ENCODE measurements at places on chromosomes 1 and 21.
A peak's percentile ranks its signal among the peaks of the same experiment; 100 is the strongest.

- H3K27me3 ChIP-seq, result no peaks in the 10 kb centered on the region
- no peak overlapping the region for H3K27ac ChIP-seq
- no peak overlapping the region for H3K4me3 ChIP-seq
Measured at GRCh38 chr1:221246067-221246466, 366.8 kb downstream of the HLX start.

DNA sequence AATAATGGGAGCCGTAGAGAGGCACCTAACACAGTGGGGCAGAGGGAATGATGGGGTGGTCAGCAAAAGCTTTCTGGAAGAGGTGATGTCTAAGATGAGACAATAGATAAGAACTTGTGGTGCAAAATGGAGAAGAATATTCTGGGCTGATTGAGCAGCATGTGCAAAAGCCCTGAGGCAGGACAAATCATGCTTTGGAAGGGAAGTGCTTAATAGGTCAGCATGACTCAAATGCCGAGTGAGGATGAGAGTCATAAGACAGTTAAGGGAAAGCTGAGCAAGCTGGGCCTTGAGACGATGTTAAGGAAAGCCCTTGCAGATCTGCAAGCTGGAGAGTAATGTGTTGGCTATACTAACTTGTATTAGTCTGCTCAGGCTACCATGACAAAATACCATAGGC, 37.3 kb upstream of the ASB17 start:
- no peak for DNase-seq
- no peak overlapping the region for H3K27ac ChIP-seq
- H3K27me3 ChIP-seq, result no peaks in the 10 kb centered on the region

GRCh38 chr1:198773523-198773922, 134.7 kb downstream of the PTPRC start:
- no peaks in the 10 kb centered on the region for H3K27me3 ChIP-seq
- DNase-seq, result no peak
- H3K27ac ChIP-seq, result no peak overlapping the region
- H3K4me3 ChIP-seq, result no peak overlapping the region
- H3K36me3 ChIP-seq, result no peaks in the 10 kb centered on the region

DNA sequence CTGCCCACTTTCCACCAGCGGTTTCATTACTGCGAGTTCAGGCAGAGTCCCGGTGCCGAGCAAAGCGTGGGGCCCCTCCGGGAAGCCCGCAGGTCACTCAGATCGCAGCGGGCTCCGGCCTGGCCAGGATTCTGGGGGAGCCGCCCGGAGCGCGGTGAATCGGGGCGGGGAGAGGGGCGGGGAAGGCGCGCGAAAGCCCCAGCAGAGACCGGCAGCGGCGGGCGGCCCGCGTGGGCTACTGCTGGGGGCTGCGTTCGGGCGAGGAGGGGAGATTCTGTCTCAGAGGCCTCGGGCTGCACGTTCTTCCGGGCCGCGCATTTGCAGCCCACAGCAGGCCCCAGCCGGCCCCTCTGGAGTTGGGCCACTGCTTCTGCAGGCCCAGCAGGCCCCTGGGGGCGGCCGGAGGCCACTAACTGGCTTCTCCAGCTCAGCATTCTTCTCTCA, 64.7 kb downstream of the SCCPDH start:
- peaks cover 6% of the 10 kb centered on the region for H3K27me3 ChIP-seq
- H3K27ac ChIP-seq, result no peak overlapping the region
- H3K4me3 ChIP-seq, result no peak overlapping the region
- H3K36me3 ChIP-seq, result no peaks in the 10 kb centered on the region
- DNase-seq, result no peak
- peaks cover 7% of the 10 kb centered on the region for H3K4me1 ChIP-seq

GRCh38 chr1:201740086-201740541, 88.8 kb upstream of the IPO9 start:
- peak overlapping the region; percentile 40 for H3K27ac ChIP-seq
- H3K27me3 ChIP-seq, result no peaks in the 10 kb centered on the region
- peaks cover 26% of the 10 kb centered on the region for H3K4me1 ChIP-seq

DNA sequence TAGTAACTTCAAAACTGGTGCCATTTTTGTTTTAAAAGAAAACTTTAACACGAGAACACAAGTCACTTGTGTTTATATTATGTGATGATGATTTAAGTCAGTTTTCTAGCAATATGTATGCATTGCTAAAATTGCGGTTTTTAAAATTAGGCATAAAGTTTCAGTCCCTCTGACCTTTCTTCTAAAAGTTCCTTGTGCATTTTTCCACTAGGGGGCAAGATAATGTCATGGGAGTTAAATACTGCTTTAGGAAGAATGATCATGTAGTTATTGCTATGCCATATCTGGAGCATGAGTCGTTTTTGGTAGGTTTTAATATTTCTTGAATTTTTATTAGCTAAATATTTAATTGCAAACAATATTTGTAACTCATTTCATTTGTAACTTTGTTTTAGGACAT, 10.7 kb downstream of the CDC7 start:
- no peak for DNase-seq
- no peak overlapping the region for H3K27ac ChIP-seq
- no peaks in the 10 kb centered on the region for H3K27me3 ChIP-seq
- no peaks in the 10 kb centered on the region for H3K4me1 ChIP-seq
- no peaks in the 10 kb centered on the region for H3K36me3 ChIP-seq
